GM19239 (cell line): ENCODE measurements at places on chromosomes 2 and 18.

GRCh38 chr2:383888-384287 lies 96.0 kb upstream of the ALKAL2 start:
- DNase-seq = no peak

GRCh38 chr2:105843476-105844374 lies 99.0 kb downstream of the NCK2 start:
- DNase-seq = no peak

DNA sequence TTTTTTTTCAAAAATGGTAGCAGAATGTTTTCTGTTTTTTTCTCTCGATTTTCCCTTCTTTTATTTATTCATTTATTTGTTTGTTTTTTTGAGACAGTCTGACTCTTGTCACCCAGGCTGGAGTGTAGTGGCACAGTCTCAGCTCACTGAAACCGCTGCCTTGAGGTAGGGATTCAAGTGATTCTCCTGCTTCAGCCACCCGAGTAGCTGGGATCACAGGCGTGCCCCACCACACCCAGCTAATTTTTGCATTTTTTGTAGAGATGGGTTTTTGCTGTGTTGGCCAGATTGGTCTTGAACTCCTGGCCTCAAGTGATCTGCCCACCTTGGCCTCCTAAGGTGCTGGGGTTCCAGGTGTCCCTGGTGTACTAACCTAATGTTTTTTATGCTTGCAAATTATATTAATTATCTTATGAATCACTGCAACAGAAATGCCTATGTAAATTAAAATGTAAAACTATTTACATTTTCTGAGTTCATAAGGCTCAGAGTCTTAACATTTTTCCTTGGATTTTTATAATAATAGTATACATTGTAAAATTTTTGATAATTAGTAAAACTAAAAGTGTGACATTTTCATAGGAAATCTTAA lies 19.2 kb downstream of the MTA3 start:
- no peak for DNase-seq

DNA sequence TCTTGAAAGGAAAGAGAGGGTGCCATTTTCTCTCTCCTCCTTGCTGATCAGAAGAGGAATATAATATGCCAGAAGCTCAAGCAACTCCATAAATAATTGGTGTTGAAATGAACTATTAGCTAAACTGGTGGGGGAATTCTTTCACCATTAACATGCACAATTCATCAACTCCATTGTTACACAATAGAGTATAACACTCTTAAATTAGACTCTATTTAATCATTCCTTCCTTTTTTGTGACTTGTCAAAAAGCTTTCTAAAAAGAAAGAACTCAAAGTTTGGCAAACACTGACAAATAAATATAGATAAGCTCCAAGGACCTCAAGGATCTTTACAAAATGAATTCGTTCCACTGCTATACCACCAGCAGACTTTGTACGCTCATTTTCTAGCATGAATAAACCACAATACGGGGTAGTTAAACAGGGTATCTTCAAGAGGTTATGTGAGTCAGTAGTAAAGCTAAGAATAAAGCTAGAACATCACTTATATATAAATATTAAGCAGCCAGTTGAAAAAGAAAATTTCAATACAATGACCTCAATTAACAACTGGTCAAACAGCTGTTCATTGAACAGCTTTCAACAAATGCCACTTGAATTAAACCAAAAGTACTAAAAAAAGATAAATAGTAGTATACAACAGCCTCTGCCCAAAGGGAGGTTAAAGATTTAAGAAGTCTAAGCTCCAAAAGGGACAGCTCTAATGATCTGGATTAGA lies 6.4 kb downstream of the TRAK2 start:
- no peak for DNase-seq

DNA sequence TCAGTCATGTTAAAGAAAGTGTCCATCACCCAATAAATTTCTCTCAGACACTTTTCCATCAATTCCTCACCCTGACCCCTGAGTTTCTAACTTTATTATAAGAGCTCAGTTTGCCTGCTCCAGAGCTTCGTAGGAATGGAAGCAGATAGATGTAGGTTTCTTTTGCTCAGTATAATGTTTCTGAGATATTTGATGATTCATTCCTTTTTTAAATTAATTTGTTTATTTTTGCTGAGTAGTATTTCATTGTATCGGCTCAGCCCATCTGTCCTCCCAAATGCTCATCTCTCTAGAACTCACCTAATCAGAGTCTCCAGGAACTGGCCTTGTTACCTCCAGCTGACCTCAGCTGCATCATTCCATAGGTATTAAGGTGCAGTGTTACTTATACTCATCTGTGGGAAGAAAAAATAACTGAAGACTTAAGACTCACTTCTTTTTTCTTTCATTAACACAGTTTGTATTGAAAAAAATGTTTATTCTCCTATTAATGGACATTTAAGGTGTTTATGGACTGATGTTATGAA lies 11.9 kb upstream of the BCL2L11 start:
- DNase-seq = no peak

- DNase-seq = no peak
Observed at GRCh38 chr2:209900638-209901037, 101.8 kb upstream of the RPE start.
